ENCODE measurements at places on chromosomes 7 and 10.

GRCh38 chr10:102745157-102745556 lies 1.4 kb downstream of the WBP1L start:
- DNase-seq, result no peak

DNA sequence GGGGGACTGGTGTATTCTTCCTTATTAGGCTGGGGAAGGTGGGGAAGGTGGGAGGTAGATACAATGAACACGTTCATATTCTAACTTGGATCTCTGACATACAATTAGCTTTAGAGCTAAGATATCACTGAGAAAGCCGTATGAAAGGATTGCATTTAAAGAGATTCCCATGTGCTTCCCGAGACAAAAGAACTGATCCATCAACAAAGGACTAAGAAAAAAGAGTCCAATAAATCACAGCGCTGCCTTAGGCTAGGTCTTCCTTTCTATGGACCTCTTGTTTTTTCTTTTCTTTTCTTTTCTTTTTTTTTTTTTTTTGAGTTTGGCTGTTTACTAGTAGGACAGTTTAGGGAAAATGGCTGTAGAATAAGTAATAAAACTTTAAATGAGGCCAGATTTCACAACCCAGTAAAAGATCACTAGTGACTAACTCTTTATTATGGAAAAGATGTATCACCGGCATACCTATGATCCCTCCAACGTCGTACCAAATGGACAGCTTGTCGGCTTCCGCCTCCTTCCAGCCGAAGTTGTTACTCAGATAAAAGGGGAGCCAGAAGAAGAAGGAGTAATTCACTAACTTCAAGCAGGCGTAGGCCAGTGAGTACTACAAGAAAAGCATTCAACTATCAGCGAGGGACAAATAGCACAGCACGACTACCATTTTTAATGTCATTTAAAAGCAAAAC lies 50.0 kb downstream of the SLC37A3 start:
- DNase-seq, result no peak

- DNase-seq, result peak; percentile 89
Observed at GRCh38 chr10:38010119-38010903, at the start of gene ZNF33A. ZNF33A (plus strand) TSS chr10:38010675; CDS start chr10:38012342, 1,667 bp downstream.

DNA sequence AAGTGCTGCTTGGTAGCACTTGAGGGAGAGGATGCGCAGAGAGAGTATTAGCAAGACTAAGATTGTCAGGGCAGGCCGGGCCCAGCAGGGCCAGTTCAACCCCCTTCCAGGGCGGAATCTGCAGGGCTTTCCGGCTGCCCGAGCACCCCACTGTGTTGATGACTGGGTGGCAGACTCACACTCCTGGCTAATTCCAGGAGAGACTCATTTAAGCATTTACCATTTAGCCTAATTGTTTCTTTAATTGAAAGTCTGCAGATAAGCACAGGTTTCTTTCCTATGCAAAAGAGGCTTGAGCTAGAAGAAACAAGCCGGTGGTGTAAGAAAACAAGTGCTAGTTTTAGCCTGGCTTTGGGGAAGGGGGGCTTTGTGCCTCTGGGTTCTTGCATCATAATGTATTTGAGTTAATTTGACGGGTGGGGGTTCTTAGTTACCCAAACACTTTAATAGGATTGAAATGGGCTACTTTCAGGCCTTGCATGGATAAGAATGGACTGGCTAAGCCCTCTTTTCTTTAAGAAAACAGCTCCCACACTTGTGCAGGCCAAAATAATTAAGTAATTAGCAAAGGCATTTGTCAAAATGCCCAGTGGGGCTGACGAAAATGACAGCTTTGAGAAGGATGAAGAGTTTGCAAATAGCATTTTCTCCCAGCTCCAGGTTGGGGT lies 201.3 kb downstream of the MYOF start:
- no peak for DNase-seq

DNA sequence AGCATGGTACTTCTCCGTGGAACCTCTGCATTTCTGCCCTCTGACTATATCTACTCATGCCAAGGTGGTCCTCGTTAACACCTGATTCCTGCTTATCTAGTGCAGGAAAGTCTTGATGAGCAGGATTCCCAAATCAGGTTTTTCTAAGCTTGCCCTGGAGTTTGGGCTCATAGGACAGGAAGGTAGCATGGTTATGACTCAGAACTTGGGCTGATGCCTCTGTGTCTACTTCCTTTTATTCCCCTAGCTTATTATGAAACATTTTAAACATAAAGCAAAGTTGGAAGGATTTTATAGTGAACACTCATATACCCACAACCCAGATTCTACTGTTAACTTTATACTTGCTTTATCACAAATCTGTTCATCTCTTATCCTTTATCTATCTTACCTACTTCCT lies 5.6 kb downstream of the SUFU start:
- DNase-seq, result peak; percentile 74

DNA sequence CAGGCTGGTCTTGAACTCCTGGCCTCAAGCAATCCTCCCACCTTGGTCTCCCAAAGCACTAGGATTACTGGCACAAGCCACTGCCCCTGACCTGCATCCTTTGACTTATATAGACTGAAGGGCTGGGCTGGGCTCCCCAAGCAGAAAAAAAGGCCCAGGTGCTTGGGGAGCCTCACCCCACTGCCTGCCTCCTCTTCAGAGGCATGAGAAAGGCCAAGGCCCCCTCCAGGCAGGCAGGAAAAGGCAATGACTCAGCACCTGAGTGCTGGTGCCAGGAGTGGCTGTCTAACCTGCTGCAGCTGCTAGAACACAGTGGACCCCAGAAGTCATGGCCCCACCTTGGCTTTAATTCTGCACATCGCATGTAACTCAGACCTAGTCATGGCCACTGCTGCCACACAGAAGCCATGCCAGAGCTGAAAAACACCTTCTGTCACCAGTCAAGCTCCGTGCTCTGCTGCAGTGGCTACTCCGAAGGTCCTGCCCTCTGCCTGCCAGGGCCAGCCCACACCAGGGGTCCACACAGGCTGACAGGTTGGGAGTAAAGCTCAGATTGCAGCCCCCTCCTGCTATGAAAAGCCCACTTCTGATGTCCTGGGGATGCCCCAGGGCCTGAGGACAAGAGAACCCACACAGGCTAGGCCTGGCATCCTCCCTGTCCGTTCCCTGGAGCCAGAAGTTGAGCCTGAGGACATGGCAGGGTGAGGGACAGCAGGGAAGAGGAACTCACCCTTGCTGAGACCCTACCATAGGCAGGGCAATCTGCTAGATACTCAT lies 48.5 kb downstream of the GRID1 start:
- peak; percentile 63 for DNase-seq

DNA sequence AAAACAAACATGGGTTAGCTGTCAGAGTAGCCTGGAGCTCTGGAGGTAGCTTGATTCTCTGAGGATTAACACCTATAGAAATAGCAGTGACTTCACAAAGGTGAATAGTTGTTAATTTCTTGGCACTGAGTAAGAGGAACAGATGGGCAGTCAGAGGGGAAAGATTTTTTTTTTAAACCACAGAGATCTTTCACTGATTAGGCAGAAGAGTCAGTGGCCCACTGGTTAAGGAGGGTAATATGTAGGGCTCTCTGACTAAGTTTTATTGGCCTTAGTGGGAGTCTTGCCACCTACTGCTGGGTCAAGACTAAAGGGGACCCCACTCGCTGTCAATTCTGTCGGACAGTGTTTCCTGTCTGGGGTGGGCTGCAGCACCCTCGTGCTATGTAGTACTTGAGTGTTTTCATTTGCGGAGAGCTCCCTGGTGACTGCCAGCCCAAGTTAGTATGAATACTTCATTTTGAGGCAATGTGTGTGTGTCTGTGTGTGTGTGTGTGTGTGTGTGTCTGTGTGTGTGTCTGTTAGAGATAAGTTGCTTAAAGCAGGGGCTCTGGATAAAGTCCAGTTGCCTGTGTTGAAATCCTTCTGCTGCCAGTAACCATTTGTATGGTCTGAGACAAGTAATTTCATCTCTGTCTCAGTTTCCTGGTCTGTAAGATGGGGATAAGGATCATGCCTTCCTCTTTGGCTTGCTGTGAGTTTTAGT lies 145.2 kb downstream of the ARID5B start:
- DNase-seq, result peak; percentile 76

GRCh38 chr10:123804716-123805115 lies 86.9 kb downstream of the CPXM2 start:
- DNase-seq, result no peak

GRCh38 chr7:157797361-157797760 lies 460.6 kb downstream of the DNAJB6 start:
- DNase-seq, result no peak

- DNase-seq, result no peak
Observed at GRCh38 chr7:130553398-130554029, 61.6 kb downstream of the MEST start.

GRCh38 chr10:98417973-98418664 lies 3.1 kb upstream of the PYROXD2 start:
- no peak for DNase-seq

- DNase-seq, result no peak
Observed at GRCh38 chr7:2488681-2489080, 12.5 kb upstream of the GRIFIN start.

- DNase-seq, result no peak
Observed at GRCh38 chr10:22374489-22375126, 29.3 kb downstream of the SPAG6 start.

GRCh38 chr10:49237985-49238384 lies 49.8 kb upstream of the TMEM273 start:
- DNase-seq, result no peak

DNA sequence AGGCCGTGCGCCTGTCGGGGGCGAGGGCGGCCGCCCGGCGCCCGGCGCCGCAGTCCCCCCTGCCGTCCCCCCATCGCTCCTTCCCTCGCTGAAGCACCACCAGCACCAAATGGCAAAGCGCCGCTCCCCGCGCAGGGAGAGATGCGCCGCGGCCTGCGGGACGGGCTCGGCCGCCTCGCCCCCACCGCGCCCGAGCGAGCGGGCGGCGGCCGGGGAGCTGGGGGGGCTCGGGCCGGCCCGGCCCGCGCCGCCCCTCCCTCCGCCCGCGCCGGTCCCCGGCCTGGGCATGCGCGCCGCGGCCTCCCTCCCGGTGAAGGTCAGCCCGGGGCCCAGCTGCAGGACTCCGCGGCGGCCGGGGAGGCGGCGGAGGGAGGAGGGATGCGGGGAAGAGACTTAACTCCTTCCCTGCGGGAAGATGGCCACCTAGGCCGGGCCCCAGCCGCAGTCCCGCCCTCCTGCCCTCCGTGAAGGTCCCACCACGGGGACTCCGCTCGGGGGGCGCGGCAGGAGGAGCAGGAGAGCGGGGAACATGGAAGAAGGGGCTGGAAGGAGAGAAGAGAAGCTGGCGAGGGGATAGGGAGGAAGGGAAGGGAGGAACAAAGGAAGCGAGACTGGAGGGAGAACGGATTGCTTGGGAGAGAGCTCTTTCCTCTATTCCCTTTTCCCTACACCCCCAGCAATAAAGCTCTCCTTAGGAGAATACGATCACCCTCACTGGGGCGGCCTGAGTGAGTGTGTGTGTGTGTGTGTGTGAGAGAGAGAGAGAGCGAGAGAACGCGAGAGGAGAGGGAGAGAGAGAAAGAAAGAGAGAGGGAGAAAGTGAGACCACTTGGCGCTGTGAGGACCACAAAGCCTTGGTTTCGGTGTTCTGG lies 3.4 kb upstream of the SMARCD3 start:
- peak; percentile 43 for DNase-seq

DNA sequence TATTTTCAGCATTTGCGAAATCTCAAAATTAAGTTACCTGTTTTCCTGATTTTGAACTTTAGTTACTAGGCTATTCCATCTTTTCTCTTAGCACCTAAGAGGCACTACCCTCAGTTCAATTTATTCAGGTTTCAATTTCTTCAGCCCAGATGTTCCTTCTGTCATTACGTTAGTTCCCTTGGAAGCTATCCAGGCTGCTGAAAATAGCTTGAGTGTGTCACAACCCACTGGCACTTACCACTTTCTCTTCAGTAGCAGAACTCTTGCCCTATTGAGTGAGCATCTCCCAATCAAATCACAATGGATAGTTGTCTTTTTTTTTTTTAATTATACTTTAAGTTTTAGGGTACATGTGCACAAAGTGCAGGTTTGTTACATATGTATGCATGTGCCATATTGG lies 332.7 kb upstream of the LRGUK start:
- no peak for DNase-seq

DNA sequence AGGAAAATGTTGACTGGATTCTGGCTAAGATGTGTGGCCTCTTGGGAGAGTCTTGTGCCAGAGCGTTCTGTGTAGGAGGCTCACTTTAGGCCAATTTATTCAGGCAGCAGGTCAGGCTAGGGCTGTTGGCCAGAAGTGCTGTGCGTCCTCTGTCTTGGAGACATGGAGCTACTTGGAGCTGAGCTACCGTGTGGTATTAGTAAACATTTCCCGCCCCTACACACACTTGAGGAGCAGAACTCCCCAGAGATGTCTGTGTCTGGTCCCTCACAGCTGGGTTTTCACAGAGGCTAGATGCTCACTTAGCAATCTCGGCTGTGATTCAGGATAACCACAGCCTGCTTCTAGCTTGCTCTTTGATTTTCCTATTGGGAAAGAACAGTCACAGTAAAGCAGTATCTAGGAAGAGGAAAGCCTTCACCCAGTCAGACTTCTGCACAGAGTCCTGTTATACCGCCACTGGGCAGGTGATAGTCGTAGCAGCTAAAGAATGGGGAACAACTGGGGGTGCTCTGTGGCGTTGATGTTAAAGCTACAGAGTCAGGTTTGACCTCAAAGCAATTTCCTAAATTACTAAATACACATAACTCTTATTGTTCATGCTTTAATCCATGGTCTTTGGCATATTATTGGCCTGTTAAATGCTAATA lies 86.7 kb downstream of the MDFIC start:
- no peak for DNase-seq

GRCh38 chr7:144519925-144520324 lies 116.4 kb upstream of the NOBOX start:
- DNase-seq, result no peak

GRCh38 chr10:117391436-117392205 lies 16.4 kb upstream of the PDZD8 start:
- DNase-seq, result peak; percentile 14

DNA sequence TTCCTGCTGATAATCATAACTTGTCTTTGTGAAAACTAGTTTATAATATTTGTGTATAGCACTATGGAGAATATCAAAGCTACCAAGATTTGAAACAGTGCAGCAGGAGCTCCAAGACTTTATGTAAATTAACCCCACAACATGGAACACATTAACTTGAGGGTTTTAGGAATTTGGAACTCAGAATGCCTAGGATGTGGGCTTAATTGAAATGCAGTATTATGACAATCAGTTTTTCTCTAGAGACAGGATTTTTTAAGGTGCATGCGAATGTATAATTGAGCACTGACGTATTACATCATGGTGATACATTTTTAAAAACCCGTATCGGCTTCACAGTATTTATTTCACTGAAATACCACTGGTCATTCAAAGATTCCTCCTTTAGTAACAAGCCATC lies 313.1 kb upstream of the DGKB start:
- no peak for DNase-seq
